ENCODE measurements at places on chromosomes 2 and 18. TPM values are rescaled to one million over a fixed set of nuclear protein-coding genes. Genes with fewer than 3 reads are reported as not detected.

LRRC30 gene
- total RNA-seq, result 0.49 TPM

RIT2 gene
- 0.38 TPM for total RNA-seq

ANKRD29 gene
- total RNA-seq, result 6.7 TPM

SCN9A gene
- total RNA-seq, result 20.1 TPM

NETO1 gene
- 49.0 TPM for total RNA-seq

All from camera-type eye (tissue), 1 donor.